ENCODE measurements at places on chromosomes 3 and 15. TPM values are rescaled to one million over a fixed set of nuclear protein-coding genes. Genes with fewer than 3 reads are reported as not detected.
A peak's percentile ranks its signal among the peaks of the same experiment; 100 is the strongest.

RTP1 gene
- total RNA-seq, result not detected

LDHAL6B gene
- total RNA-seq, result not detected

DNA sequence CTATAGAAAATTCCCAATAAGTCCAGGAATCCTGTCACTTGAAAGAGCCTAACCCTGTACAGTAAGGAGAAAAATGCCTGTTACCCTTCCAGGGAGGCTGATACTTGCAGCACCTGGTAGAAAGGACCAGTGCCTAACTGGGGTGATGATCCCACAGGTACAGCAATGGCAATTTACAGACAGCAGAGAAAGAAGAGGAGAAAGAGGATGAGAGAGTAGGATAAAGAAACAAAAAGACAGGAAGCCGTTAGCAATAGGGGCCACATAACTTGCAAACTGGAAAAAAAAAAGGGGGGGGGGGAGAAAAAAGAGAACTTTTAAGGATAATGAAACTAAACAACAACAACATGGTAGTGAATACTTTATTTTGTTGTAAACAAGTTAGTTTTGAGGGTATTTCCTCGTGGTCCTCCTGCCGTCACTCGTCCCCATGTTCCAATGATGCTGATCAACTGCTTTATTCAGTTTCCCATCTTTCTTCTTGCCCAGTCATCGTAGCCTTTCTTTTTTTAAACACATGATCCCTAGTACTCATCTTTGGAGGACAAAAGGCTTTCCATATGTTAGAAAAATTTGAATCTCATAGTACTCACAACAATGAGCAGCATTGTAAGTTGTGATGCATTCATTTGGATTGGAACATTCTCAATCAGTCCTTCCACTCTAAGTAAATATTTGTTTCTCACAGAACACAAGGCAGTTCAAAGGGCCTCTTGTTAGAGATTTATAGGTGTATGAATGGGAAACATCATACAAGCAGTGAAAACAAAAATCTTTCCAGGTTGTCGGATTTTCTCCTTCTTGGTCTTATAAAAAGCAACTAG, 8.6 kb downstream of the TM4SF1 start:
- DNase-seq, result peak; percentile 98

- DNase-seq, result no peak
These were observed 151.5 kb downstream of the B3GALNT1 start for GRCh38 chr3:160953686-160954085.

GRCh38 chr15:81270781-81271491, 53.0 kb downstream of the STARD5 start:
- no peak for DNase-seq

DNA sequence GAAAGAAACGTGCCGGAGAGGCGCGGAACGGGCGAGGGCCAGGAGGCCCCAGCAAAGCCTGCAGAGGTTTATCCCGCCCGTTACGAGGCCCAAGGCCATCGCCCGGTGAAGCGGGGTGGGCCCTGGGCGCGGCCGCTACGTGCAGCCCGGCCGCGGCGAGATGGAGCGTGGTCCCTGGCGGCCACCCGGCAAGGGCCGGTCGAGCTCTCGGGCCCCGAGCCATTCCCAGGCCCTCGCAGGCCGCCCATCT, 1.1 kb downstream of the PKM start:
- no peak for DNase-seq

GRCh38 chr3:46414739-46415138, 7.7 kb downstream of the CCRL2 start:
- no peak for DNase-seq

GRCh38 chr15:64746356-64746755, 29.0 kb downstream of the RBPMS2 start:
- DNase-seq, result no peak

GRCh38 chr3:115217678-115218451, 70.8 kb upstream of the ZBTB20 start:
- peak; percentile 62 for DNase-seq
